ENCODE measurements at places on chromosomes 11 and 22. TPM values are rescaled to one million over a fixed set of nuclear protein-coding genes. Genes with fewer than 3 reads are reported as not detected.

The OR5P2 gene
- not detected for total RNA-seq

The ZNF214 gene
- total RNA-seq, result 4.7 TPM

The PTH gene
- total RNA-seq, result not detected

The RHOD gene
- total RNA-seq, result 16.8 TPM

The GLYAT gene
- total RNA-seq, result not detected

The MIOX gene
- total RNA-seq, result not detected

The RGL4 gene
- not detected for total RNA-seq

The OR51B2 gene
- not detected for total RNA-seq

The LRP4 gene
- 1.1 TPM for total RNA-seq

All from aortic smooth muscle cell (primary cell).